ENCODE measurements at places on chromosomes 16 and 17.

- no peak for DNase-seq
Measured at GRCh38 chr16:81836279-81837054, 57.4 kb downstream of the PLCG2 start.

GRCh38 chr16:12091569-12092543, 115.3 kb downstream of the SNX29 start:
- no peak for DNase-seq

- DNase-seq: no peak
Measured at GRCh38 chr16:11552440-11552839, 34.3 kb downstream of the LITAF start.

DNA sequence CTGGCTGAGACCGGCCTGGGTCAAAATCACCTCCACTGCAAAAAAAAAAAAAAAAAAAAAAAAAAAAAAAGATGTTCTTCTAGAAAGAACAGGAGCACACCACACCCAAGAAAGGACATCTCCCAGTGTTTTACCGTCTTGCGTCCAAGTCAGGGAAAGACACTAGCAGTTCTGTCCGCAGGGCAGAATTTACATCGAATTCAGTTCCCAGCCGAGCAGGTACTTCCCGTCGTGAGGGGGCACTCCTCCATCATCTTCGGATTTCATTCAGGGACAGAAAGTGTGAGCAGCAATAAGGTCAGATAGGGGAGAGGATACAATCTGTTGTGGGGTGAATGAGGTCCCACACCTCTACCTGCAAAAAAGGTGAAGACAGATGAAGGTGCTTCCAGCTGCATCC, 574.7 kb downstream of the KCNJ18 start:
- DNase-seq: no peak
